ENCODE measurements at places on chromosomes 16 and 17.

GRCh38 chr17:45146166-45146565 is 2.1 kb upstream of the HEXIM1 start:
- DNase-seq = no peak

GRCh38 chr16:56814537-56815432 is 50.2 kb upstream of the SLC12A3 start:
- DNase-seq = no peak

GRCh38 chr17:11503308-11504035 is 94.8 kb upstream of the DNAH9 start:
- DNase-seq = no peak

GRCh38 chr17:17595755-17596154 is 4.2 kb upstream of the PEMT start:
- no peak for DNase-seq

DNA sequence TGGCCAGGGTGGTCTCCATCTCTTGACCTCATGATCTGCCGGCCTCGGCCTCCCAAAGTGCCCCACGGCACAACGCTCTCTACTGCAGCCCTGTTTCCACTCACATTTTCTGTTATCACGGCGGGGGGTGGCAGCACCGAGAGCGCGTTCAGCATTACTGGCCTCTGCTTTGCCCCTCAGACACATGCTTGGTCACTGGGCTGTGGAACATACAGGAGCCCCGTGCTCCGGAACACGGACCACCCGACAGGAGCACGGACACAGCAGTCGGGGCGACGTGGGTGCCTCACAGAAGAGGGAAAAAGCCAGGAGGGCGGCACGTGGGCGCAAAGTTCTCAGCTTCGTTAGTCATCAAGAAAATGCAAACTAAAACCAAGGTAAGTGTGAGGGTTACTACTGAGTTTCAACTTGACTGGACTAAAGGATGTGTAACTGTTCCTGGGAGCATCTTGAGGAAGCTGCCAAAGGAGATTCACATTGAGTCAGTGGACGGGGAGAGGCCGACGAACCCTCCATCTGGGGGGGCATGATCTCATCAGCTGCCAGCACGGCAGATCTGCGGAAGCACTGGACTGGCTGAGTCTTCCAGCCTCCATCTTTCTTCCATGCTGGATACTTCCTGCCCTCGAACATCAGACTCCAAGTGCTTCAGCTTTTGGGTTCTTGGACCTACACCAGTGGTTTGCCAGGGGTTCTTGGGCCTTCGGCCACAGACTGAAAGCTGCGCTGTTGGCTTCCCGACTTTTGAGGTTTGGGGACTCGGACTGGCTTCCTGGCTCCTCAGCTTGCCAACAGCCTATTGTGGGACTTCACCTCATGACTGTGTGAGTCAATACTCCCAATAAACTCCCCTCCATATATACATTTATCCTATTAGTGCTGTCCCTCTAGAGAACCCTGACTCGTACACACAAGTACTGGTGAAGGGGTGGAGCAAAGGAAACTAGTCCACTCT is 106.8 kb downstream of the ZNF778 start:
- DNase-seq = no peak
